ENCODE measurements at places on chromosomes 6 and 20. TPM values are rescaled to one million over a fixed set of nuclear protein-coding genes. Genes with fewer than 3 reads are reported as not detected.

Gene SMIM26
- total RNA-seq: 69.2 TPM

Gene KCNK15
- total RNA-seq: not detected

Gene GJE1
- not detected for total RNA-seq

Gene ZSCAN9
- 20.6 TPM for total RNA-seq

Gene POLH
- 28.7 TPM for total RNA-seq

Gene TFAP2D
- not detected for total RNA-seq

Gene OPRM1
- total RNA-seq: not detected

Gene CLVS2
- total RNA-seq: not detected

Gene BCAS4
- 1.1 TPM for total RNA-seq

Gene ADGB
- not detected for total RNA-seq

Gene NOX3
- total RNA-seq: not detected

Gene ITPA
- 24.2 TPM for total RNA-seq

Gene RBM24
- total RNA-seq: 4.0 TPM

Gene ARFGAP1
- 68.6 TPM for total RNA-seq

Gene MUC21
- total RNA-seq: not detected

Data from vein endothelial cell (primary cell).